ENCODE measurements at places on chromosomes 12 and 14.

DNA sequence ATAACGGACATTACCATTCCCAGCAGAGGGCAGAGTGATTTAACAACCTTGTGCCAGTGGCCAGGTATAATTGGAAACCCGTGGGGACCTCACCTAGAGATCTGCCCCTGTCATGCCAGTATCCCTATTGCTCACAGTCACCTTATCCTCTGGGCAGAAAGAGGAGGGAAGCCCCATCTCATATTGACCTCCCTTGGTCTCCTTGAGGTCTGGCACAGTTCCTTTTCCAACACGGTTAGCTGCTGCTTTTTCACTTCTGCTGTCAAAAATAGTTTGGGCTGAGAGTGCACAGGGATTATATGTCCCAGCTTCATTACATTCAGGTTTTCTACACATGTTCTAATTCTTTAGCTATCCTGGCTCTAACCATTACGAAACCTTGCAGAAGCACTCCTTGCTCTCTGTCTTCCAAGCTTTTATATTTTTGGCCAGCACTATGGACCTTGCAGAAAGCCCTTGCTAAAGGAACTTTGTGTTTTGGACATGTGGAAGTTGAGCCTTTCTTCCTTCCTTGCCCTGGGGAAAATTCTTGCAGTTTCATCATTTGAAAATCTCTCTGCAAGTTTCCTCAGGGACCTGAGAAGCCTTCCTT lies 111.7 kb upstream of the MIS18BP1 start:
- no peak for DNase-seq

GRCh38 chr12:108831309-108831991 lies 25.9 kb downstream of the SSH1 start:
- no peak for DNase-seq

DNA sequence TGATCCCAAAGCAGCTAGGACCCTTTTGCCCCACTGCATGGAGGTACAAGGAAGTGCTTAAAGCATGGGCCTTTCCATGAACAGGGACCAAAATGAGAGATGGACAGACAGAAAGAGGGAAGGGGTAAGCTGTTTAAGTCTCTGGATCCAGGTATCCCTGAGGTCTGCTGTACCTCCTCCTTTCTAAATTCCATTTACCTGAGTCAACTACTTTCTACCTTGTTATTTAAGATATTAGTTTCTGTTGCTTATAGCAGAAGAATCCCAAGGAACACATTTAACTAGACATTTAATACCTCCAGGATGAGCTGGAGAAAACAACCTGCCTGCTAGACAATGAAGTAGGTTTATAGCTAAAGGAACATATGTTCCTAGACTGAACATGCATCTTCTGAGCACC lies 157.6 kb upstream of the TMCC3 start:
- DNase-seq = no peak

DNA sequence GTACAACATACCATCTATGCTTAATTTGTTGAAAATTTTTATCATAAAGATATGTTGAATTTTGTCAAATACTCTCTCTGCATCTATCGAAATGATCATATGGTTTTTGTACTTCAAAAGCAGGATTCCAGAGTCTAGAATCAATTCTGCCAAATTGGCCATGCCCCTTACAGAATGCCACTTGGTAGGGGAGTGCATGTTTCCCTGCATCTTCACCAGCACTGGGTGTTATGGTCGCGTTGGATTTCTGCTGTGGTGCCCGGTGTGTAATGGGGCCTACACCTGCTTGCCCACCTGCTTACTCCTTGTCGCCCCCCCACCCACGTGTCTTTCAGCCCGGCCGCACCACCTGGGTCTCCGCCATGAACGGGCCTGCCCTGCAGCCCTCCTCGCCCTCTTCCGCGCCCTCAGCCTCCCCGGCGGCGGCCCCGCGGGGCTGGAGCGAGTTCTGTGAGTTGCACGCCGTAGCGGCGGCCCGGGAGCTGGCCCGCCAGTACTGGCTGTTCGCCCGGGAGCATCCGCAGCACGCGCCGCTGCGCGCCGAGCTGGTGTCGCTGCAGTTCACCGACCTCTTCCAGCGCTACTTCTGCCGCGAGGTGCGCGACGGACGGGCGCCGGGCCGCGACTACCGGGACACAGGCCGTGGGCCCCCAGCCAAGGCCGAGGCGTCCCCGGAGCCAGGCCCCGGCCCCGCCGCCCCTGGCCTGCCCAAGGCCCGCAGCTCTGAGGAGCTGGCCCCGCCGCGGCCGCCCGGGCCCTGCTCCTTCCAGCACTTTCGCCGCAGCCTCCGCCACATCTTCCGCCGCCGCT lies 12.3 kb downstream of the SH2B3 start:
- DNase-seq = no peak

GRCh38 chr12:132471011-132471857 lies 18.7 kb upstream of the FBRSL1 start:
- DNase-seq = no peak

GRCh38 chr12:105742567-105742874 lies 396.2 kb downstream of the NUAK1 start:
- no peak for DNase-seq

DNA sequence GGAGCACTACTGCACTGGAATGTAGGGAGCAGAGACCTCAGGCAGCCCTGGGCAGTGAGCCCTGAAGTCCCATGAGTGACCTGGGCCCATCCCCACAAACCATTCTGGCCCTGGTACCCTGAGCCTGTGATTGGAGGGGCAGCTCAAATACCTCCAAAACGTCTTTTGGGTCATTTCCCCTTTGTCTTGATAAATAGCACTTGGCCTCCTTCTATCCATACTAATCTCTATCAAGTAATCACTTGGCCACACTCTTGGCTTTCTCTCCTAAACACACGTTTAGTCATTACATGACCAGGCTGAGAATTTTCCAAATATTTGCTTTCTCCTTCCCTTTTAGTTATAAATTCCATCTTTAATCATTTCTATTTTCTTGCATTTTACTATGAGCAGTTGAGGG lies 91.3 kb downstream of the RPAP3 start:
- DNase-seq = no peak

GRCh38 chr12:24561882-24562770 lies 386.8 kb downstream of the BCAT1 start:
- DNase-seq = peak; percentile 84

DNA sequence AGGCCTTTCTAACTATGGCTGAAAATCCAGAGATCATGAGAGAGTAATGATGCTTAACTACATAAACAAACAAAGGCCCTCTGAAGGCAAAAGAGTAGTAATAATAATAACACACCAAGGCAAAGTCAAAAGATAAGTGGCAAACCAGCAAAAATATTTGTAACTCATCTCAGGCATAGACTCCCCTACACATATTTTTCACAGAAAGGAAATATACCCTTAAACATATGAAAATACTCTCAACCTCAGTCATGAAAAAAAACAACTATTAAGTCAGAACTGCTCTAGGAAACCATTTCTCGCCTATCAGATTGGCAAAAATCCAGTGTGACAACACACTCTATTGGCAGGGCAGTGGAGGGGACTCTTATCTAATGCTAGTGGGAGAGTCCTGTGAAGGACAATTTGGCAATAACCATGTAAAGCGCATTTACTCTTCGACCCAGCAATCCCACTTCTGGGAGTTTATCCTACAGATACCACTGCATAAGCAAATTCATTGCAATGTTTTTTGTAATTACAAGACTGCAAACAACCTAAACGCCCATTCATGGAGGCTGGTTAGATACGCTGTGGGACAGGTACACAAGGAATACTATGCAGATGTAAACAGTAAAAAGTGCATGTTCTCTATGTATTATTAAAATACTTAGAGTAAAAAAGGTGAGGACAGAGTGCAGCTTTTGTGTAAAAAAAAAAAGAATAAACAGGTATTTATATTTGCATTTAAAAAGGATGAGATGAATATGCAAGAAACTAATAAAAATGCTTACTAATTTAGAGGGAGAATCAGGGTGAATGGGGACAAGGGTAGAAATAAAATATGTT lies 26.0 kb upstream of the IL22 start:
- DNase-seq = no peak

- no peak for DNase-seq
Measured at GRCh38 chr14:50826681-50827080, 4.3 kb downstream of the NIN start.

GRCh38 chr12:31560516-31560915 lies 30.4 kb downstream of the DENND5B start:
- DNase-seq = no peak

DNA sequence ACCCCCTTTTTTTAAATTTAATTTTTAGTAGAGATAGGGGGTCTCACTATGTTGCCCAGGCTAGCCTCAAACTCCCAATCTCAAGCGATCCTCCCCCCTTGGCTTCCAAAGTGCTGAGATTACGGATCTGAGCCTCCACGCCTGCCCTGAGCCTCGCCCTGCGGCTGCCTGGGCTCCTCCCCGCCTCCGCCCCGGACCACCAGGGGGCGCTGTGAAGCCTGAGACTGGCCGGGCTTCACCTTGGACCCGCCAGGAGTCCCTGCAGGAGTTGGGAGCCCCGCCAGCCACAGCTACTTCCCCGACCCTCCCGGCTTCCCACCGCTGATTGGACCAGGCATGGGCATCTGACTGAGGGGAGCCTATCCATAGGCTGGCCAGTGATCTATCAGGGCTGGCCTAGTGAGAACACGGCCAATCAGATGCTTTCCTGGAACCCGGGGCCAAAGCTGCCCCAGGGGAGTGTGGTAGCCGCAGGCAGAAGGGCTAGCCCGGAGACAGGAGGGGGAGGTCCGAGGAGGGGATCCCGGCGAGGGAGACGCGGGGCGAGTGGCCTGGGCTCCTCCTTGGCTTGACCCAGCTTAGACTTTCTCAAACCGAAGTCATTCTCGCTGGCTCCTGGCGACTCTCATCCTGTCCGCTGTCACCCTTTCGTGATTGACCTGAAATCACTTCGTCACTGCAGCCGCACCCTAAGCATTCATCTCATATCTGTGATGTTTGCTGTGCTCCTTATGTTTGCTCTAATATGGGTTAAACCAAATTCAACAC lies 15.1 kb upstream of the ANKRD9 start:
- peak; percentile 100 for DNase-seq

DNA sequence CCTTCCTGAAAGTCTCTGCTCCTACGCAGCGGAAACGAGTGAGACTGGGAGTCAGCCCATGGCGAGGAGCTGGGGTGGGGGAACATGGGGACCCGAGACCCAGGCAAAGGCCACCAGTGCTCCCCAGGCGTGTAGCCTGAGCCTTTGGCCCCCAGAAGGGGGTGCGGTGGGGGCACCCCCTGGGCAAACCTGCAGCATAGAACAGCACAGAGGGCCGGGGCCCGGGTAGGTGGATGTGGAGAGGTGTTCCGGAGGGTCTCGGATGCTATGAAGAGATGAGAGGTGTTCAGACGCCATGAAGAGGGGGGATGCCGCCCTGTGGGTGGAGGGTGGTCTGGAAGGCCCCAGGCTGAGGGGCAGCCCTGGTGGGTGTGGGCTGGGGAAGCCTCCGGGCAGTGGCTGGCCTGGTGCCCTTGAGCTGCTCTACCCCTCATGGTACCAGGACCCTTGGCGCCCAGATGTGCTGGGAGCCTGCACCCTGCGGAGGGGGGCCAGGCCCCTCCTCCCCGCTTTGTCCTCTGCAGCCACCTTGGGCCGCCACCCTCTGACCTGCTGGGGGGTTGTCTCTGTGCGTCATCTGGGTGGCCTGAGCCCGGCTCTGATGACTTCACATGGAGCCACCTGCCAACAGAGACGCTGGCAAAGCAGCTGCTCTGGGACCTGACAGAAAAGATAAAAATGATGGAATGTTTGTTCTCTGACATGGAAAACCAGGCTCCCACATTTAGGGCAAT lies 83.4 kb downstream of the KIF26A start:
- peak; percentile 50 for DNase-seq

- no peak for DNase-seq
Measured at GRCh38 chr14:83799233-83799632, 1730.7 kb upstream of the FLRT2 start.

DNA sequence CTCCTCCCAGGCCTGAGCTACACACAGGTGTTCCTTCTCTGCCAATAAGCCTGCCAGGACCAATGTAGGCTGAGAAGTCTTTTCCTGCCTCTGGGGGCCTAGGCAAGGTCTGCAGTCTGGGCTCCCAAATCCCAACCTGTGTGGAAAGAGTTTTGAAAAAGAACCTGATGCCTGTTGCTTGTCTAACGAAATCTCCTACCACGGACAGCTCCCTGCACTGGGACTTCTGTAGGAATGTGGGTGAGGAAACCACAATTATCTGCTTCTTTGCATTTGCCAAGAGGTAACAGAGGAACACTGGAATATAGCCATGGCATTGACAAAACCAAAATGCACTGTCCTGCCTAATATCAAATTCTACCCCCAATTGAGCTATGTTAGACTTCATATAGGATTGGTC lies 877.0 kb upstream of the TMEM132C start:
- no peak for DNase-seq

DNA sequence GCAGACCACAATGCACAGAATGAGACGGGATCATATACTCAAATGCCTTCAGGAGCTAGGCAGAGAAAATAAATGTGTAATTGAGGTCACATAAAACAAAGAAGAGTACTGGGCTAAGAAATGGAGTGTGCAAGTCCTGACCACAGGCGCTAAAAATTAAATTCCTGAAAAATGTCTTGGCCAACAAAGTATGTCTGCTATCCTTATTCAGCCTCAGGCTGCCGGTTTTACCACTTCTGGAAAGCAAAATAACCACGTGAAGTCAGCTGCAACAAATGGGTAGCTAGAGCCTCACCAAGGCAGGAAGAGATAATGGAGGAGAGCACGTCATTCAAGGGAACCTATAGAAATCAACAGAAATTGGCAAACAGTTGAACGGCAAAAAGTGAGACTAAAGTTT lies 3.1 kb downstream of the PYGL start:
- DNase-seq = no peak

GRCh38 chr12:26929590-26929989 lies 8.2 kb downstream of the INTS13 start:
- DNase-seq = no peak

DNA sequence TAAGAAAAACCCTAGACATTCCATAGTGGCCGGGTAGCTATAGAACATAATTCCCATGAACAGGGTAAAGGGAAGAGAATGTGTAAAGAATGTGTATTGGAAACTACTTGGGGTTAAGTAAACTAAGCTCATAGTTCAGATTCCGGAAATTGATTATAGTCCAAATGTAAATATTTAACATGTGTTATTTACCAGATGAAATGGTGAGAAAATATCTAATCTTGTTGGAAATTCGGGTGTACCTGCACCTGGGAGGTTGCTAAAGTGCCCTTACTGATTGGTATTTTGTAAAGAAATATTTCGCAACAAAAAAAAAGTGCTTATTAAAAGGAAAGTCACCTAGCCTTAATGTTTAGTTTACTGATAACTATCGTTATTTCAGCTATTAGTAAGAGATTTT lies 14.4 kb downstream of the RASSF9 start:
- DNase-seq = no peak

DNA sequence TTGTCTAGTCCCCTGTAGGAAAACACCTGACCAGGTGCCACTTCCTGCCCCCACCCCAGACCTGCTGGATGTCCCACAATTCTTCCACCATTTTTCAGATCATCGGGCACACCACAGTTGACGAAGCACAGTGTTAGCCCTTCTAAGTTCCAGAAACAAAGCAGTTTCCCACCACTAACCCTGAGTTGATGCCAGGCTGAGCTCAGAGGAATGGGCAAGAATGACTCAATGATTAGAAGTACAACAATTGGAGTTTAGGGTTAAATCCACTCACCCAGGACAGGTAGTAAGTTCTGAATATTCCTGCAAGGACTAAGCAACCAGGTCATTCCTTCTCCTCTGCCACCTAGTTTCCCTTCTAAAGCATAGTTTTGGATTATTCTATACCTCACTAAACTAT lies 979.8 kb downstream of the BCL11B start:
- no peak for DNase-seq

- DNase-seq = no peak
Measured at GRCh38 chr14:55412676-55413075, 1.0 kb upstream of the ATG14 start.

All from sigmoid colon (tissue), 7 donors.